ENCODE measurements at places on chromosomes 4 and X. TPM values are rescaled to one million over a fixed set of nuclear protein-coding genes. Genes with fewer than 3 reads are reported as not detected.

- peak overlapping the region; percentile 84 for H3K27ac ChIP-seq
- DNase-seq: peak; percentile 92
- peak overlapping the region; percentile 41 for H3K4me3 ChIP-seq
- H3K27me3 ChIP-seq: no peaks in the 10 kb centered on the region
Measured at GRCh38 chr4:38857354-38858096, 908 bp upstream of the TLR6 start.

DNA sequence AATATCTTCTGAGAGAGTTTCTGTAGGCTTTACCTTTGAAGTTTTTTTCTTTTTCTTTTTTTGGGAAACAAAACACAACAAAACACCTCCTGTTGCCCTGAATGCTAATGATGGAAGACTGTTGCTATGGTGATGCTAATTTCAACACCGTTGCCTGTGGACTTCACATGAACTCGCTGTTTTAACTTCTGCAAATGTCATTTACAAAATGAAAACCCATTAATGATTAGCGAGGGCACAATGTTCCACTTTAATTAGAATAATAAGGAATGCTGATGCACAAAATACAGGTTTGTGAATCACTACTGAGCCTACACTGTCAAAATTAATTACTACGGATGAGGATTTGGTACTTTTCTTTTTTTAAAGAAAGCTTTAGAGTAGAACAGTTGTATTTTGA is 227.1 kb upstream of the FTHL17 start:
- no peak overlapping the region for H3K27ac ChIP-seq
- H3K4me1 ChIP-seq: no peaks in the 10 kb centered on the region
- DNase-seq: no peak
- no peaks in the 10 kb centered on the region for H3K36me3 ChIP-seq
- no peak overlapping the region for H3K4me3 ChIP-seq

DNA sequence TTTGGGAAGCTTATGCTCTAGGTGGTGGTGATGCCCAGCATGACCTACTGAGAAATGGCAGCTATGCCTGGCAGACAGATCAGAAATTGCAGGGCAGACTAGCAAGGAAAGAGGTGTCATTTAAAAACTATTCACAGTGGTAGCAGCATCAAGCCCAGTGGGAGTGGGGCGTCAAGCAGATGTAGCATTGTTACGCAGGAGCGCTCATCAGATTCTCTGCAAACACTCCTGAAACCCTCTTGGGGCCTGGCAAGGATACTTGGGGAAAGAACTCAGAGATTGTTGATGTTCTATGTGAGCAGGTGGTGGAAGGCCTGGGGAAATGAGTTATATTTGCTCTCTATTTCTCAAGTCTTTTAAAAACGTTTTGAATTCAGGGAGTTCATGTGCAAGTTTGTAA is 437.6 kb downstream of the RAPGEF2 start:
- H3K27ac ChIP-seq: no peak overlapping the region
- no peaks in the 10 kb centered on the region for H3K27me3 ChIP-seq
- H3K4me3 ChIP-seq: no peak overlapping the region
- H3K4me1 ChIP-seq: no peaks in the 10 kb centered on the region

GRCh38 chrX:51151734-51152133 is 180.9 kb upstream of the NUDT10 start:
- no peak overlapping the region for H3K4me3 ChIP-seq
- H3K27me3 ChIP-seq: no peaks in the 10 kb centered on the region
- no peak overlapping the region for H3K27ac ChIP-seq
- H3K4me1 ChIP-seq: no peaks in the 10 kb centered on the region

GRCh38 chrX:7709845-7710244 is 133.1 kb upstream of the VCX start:
- H3K27me3 ChIP-seq: no peaks in the 10 kb centered on the region
- no peak for DNase-seq
- no peaks in the 10 kb centered on the region for H3K4me1 ChIP-seq
- H3K4me3 ChIP-seq: no peak overlapping the region
- no peaks in the 10 kb centered on the region for H3K36me3 ChIP-seq

- DNase-seq: no peak
- H3K36me3 ChIP-seq: no peaks in the 10 kb centered on the region
- H3K4me1 ChIP-seq: no peaks in the 10 kb centered on the region
- no peaks in the 10 kb centered on the region for H3K27me3 ChIP-seq
- H3K27ac ChIP-seq: no peak overlapping the region
- H3K4me3 ChIP-seq: no peak overlapping the region
Measured at GRCh38 chrX:68894513-68895340, 65.9 kb downstream of the EFNB1 start.

GRCh38 chr4:183936047-183936446 is 30.9 kb downstream of the STOX2 start:
- H3K27me3 ChIP-seq: no peaks in the 10 kb centered on the region
- H3K4me1 ChIP-seq: no peaks in the 10 kb centered on the region
- H3K4me3 ChIP-seq: no peak overlapping the region
- no peak for DNase-seq

DNA sequence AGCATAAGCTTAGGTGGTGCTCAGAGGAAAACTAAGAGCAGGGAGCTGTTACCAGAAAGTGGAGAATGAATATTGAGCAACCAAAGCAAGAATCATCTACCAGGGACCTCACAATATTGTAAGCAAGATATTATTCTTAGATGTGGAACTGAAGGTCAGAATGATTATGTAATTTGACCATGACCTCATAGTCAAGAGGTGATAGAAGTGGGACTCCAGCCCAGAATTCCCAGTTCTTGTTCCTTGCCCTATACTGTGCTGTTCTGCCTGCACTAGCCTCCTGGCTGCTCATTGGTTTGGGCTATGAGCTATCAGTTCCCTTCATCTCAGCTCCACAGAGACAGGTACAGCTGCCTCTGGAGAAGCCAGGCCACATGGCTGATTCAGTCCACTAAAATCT is 229.4 kb downstream of the LDB2 start:
- no peak for DNase-seq
- H3K4me1 ChIP-seq: no peaks in the 10 kb centered on the region
- no peaks in the 10 kb centered on the region for H3K36me3 ChIP-seq
- H3K27me3 ChIP-seq: no peaks in the 10 kb centered on the region
- H3K4me3 ChIP-seq: no peak overlapping the region
- H3K27ac ChIP-seq: no peak overlapping the region

- H3K4me3 ChIP-seq: no peak overlapping the region
- DNase-seq: no peak
- H3K36me3 ChIP-seq: peaks cover 50% of the 10 kb centered on the region
Measured at GRCh38 chrX:40057405-40057804, 40.4 kb downstream of the BCOR start.

- DNase-seq: peak; percentile 38
- no peaks in the 10 kb centered on the region for H3K27me3 ChIP-seq
- no peaks in the 10 kb centered on the region for H3K36me3 ChIP-seq
Measured at GRCh38 chr4:8917868-8918783, 46.5 kb upstream of the HMX1 start.

DNA sequence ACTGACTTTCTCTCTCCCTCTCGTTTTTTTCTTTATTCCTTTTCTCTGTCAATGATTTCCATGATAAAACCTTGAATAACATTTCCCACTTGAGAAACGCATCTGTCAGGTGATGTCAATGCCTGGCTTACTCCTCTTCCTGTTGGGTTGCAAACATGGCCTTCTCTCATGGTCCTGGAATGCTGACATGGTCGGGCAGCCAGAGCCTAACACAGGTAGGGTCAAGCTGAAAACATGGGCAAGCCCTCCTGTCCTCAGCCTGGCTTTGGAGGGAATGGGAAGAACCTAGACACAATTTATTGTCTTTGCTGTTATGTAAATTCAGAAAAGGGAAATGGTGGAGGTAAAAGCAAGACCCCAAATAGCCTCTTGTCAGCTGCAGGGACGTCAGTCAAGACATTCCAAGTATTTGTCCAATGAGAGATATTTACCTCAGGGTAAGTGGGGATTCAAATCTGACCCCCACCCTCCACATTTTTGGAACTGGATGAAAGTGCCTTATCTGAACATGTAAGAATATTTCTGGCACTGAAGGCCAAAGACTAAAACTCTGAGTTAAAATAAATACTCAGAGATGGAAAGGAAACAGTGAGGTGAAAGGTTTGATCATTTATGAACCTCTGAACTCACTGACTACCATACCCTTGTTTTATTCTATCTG is 473.8 kb downstream of the SPRY1 start:
- no peak for DNase-seq
- H3K27ac ChIP-seq: no peak overlapping the region
- no peak overlapping the region for H3K4me3 ChIP-seq
- H3K27me3 ChIP-seq: no peaks in the 10 kb centered on the region
- H3K4me1 ChIP-seq: no peaks in the 10 kb centered on the region

GRCh38 chrX:137563681-137564651 is 2.0 kb upstream of the ZIC3 start:
- no peak overlapping the region for H3K27ac ChIP-seq
- no peak overlapping the region for H3K4me3 ChIP-seq

KLB gene
- total RNA-seq: not detected

MAGEB2 gene
- total RNA-seq: 138 TPM

NWD2 gene
- not detected for total RNA-seq

REPS2 gene
- 4.5 TPM for total RNA-seq

PPEF2 gene
- total RNA-seq: not detected

PNMA6E gene
- total RNA-seq: not detected

GAGE12E gene
- total RNA-seq: not detected
